ENCODE measurements at places on chromosomes 13 and 19. TPM values are rescaled to one million over a fixed set of nuclear protein-coding genes. Genes with fewer than 3 reads are reported as not detected.
A peak's percentile ranks its signal among the peaks of the same experiment; 100 is the strongest.

DNA sequence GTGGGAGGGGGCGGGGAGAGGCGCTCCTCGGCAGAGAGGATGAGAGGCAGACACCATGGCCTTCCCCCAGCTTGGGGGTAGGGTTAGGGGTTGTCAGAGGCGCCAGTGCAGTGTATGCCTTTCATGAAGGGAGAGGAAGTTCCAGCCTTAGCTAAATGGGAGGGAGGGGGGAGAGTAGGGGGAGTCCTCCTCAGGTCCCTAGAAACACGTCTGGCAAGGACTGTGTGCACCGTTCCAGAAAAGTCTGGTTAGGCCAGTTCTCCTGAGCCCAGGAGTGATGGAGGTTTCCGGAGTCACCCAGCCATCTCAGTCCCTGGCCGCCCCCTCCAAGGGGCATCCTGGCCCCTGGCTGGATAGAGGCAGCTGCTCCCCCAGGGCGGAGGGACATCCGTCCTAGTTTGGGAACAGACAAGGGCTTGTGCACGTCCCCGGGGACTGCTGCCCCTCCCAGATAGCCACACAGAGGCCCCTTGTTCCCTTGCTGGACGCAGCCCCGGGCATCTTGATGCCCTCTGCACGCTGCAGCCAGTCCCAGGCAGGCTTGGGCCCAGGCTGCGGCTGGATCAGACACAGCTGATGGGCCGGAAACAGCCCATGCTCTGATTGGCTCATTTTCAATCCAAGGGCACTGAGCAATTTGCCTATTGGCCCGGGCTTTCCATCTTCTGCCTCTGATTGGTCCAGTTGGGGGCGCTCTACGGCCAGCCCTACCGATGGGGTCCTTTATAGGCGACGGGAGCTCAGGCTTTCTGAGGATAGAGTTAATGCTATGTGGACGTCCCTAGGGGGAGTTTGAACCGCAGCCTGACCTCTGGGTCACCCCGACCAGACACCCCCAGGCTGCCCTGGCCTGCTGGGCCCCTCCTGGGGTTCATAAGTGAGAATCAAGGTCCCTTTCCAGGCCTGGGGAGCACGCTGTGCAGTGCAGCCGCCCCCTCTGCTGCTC lies 3.8 kb downstream of the S1PR2 start:
- DNase-seq = peak; percentile 81

KIR3DL2 gene
- not detected for total RNA-seq

DNA sequence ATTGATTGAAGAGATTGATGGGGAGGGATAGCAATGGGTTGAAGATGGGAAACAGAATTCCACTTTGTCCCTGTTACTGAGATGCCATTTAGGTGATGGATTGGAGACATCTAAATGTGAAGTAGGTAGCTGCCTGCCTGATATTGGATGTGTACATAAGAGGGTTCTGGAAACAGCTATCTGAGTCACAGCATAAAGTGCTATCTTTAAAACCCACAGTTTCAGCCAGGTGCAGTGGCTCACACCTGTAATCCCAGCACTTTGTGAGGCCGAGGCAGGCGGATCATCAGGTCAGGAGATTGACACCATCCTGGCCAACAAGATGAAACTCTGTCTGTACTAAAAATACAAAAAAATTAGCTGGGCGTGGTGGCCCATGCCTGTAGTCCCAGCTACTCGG lies 72.6 kb downstream of the DNAJC3 start:
- DNase-seq = no peak

ARRDC5 gene
- not detected for total RNA-seq

DNA sequence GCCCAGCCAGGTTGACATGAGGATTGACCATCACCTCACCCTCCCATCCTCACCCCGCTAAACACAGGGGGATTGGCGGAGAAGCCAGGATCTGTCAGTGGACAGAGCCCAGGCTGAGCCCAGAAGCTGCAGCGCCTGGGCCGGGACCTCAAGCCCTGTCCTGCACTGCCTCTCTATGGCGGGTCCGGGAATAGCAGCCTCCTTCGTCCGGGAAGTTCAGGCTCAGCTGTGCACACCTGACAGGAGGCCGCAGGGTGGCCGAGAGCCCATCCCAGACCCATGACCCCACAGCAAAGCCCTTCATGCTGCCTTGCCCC lies 67.8 kb downstream of the SPACA7 start:
- DNase-seq = peak; percentile 83

DNA sequence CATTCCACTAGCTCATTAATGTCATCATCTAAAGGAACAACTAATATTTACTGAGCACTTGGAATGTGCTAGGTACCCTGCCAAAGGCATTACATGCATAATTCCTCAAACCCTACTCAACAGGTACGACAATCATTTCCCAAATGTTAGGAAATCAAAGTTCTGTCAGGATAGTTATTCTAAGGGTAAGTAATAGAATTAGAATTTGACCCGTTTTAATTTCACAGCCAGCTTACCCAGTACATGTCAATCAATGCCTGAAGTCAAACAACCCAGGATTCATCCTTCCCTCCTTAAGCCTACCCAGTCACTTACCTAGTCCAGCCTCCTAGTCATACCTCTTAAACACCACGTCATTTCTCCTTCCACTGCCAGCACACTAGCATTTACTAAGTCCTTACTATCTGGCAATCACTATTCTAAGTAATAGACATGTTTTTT lies 2.4 kb downstream of the LNX2 start:
- DNase-seq = no peak

GFY gene
- total RNA-seq = not detected

DNA sequence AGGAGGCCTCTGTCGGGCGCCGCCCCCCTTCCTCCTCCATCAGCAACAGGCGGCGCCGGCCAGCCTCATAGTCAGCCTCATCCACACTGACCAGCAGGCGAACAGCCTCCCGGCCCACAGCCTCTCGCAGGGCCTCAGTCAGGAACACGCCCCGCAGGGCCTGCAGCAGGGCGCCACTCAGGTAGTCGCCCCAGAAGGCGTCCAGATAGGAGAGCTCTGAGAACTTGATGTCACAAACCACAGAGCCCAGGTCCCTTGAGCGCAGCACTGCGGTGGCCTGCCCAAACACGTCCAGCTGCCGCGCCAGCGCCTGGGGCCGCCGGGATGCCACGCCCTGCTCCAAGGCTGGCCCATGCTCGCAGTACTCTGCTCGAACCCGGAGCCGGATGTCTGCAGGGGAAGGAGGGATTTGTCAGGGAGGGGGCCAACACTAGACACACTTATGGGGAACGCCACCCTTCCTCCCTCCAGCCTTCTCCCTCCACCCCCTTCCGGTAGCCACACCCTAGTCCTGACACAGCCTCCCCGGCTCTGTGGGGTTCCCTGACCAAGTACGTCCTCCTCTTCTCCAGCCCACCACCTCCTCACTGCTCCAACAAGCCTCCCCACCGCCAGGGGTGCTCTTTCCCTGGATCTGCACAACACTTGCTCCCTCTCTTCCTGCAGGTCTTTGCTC lies 17.9 kb downstream of the DEDD2 start:
- peak; percentile 25 for DNase-seq
